ENCODE measurements at places on chromosomes 16 and 17. TPM values are rescaled to one million over a fixed set of nuclear protein-coding genes. Genes with fewer than 3 reads are reported as not detected.

DNA sequence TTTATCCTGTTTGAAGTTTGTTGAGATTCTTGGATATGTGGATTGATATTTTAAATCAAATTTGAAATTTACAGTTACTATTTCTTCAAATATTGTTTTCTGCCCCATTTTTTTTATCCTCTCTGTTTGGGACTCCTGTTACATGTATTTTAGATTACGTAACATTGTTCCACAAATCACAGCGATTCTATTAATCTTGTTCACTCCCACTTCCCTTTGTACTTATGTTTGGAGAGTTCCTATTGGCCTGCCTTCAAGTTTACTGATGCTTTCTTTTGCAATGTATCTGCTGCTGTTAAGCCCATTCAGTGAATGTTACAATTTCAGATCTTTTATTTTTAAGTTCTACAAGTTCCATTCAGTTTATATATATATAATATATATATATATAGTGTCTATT lies 288.3 kb upstream of the TNRC6C start:
- ATAC-seq = no peak

The MT1G gene
- total RNA-seq = 26.3 TPM

GRCh38 chr16:87058728-87059250 lies 258.4 kb downstream of the C16orf95 start:
- ATAC-seq = no peak

- peak; percentile 7 for ATAC-seq
These were observed 114.5 kb upstream of the GSE1 start for GRCh38 chr16:85498607-85499006.

- ATAC-seq = peak; percentile 56
These were observed 4.3 kb downstream of the MYO1C start for GRCh38 chr17:1487939-1488825.

DNA sequence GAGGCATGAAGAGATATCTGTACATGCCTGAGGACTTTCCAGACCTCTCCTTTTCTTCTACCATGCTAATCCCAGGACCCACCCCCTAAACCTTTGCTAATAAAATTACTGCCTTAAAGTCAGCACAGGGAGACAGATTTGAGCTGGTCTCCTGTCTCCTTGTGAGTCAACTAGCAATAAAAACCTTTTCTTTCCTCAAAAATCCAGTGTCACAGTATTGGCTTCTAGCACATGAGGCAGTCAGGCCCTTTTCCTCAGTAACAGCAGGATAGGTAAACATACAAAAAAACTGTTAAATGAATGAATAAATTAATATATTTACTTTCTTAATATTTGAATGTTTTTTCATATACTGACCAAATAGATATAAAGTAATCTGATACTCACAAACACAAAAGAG lies 41.3 kb downstream of the ABCA10 start:
- no peak for ATAC-seq

The GCGR gene
- total RNA-seq = 0.08 TPM

The PYDC1 gene
- total RNA-seq = not detected

DNA sequence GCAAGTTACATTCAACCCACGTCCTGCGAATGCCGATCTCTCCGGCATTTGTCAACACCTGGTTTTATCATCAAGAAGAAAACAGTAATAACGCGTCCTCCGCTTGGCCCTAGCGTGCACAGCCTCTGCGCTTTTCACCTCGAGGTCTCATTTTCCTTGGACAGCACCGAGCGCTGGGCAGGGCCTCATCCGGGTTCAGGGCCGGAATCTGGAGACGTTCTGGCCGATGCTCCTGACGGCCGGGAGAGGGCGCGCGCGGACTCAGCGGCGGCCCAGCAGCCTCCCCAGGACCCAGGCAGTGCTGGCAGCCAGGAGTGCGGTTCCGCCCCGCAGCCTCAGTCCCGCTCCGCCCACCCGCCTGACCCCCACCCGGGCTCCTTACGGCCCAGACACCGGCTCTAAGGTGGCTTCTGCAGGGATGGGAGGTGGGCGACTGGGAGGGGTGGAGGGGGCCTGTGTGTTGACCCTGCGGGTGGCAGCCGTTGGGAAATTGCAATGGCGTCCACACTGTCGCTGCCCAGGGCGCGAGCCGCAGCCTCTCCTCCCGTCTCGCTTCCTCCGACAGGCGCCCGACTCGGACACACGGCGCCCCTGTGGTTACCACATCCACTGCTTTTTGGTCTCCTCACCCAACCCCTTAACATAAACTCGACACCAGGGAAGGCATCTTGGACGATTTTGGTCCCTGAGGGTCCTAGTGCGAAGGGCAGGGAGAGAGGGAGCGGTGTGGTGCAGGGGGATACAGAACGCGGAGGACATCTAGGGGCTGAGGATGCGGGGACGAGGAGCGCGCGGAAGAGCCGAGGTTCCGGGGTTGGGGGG lies 7.4 kb upstream of the FLYWCH1 start:
- ATAC-seq = peak; percentile 55

DNA sequence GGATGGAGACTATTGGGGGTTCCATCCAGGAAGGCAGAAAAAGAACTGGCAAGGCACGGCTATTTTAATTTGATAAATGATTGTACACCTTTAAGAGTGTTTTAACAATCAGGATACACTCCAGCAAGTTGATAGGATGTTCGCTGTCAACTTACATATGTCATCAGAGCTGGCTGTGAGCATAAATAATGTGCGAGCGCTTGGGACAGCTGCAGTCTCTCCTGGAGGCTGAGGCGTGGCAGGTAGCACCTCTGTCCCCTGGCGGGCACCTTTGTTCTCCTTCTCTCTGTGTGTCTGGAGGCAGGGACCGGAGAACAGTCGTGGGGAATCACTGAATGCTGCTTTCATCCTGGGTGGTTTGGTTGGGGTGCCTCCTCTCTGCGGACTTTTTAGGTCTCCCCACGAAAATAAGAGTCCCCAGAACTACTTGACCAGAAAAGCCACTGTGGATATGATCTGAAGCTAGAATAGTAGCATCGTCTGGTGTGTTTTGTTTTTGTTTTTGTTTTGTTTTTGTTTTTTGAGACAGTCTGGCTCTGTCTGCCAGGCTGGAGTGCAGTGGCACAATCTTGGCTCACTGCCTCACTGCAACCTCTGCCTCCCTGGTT lies 9.4 kb downstream of the BAHCC1 start:
- no peak for ATAC-seq

- ATAC-seq = peak; percentile 6
These were observed 1.0 kb downstream of the SRCIN1 start for GRCh38 chr17:38604479-38605403.

The SAMD14 gene
- total RNA-seq = 0.16 TPM

GRCh38 chr16:13108126-13108525 lies 206.7 kb downstream of the SHISA9 start:
- ATAC-seq = no peak

The ITGAL gene
- 2.0 TPM for total RNA-seq

The MEOX1 gene
- 1.2 TPM for total RNA-seq

DNA sequence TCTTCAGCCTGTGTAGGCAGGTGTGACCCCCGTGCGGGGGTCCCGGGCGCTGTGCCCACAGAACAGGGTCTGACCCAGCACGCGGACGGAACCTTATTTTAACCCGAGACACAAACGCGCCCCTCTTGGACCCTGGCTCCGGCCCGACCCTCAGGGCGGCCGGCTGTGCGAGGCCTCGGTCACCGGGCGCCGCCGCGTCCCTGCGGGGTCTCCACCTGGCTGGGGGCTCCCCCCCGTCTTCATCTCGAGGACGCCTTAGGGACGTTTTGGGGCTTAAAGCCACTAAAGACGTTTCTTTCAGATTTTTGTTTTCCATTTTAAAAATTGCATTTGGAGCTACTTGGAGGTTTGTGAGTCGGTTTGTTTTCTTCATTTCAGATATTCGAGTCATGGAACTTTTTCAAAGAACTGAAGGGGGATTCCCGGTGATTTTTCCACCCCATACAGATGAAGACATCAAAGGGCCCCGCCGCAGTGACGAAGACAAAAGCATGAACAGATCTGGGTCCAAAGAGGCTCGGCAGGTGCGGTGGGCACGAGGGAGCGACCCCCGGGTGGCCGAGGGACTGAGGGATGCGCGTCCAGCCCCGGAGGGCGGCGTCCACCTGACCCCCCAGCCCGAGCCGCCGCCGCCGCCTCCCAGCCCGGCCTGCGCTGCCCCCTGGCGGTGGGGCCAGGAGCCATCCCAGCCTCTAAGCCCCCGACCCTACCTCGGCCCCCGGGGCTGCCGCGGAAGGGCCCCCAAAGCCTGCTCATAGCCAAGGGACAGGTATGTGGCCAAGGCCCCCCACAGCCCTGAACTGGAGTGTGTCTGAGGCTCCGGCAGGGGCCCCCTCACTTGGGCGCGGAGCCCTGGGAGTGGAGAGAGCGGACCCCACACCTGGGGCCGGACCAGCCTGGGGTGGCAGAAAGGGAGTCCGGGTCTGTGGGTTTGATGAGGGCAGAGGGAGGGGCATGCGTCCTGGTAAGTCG lies 3.8 kb upstream of the CD7 start:
- peak; percentile 35 for ATAC-seq

The NUP85 gene
- 43.0 TPM for total RNA-seq

GRCh38 chr17:28334666-28335200 lies 539 bp downstream of the IFT20 start:
- no peak for ATAC-seq

DNA sequence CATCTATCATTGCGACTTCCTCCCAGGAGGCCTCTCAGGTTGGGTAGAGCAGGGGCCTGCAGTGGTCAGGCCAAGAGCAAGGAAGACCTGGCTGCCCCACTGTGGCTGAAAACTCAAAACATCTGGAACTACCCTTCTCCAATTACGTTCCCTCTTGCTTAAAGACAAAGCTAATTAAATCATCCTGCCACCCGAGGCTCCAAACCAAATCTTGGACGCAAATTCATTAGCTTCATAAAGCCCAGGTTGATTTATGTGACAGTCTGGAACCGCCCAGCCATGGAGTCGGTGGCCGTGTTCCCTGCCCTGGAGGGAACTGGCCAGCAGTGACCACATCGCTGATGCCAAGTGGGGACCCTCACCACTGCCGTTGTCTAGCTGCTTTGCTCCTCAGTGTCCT lies 21.4 kb downstream of the GRIN2C start:
- no peak for ATAC-seq

- ATAC-seq = no peak
These were observed 108.9 kb upstream of the CIBAR2 start for GRCh38 chr16:85220964-85221731.

The TMEM235 gene
- total RNA-seq = not detected

- ATAC-seq = no peak
These were observed 54.6 kb upstream of the DOC2B start for GRCh38 chr17:235831-236640.

The KRT24 gene
- 10.0 TPM for total RNA-seq

DNA sequence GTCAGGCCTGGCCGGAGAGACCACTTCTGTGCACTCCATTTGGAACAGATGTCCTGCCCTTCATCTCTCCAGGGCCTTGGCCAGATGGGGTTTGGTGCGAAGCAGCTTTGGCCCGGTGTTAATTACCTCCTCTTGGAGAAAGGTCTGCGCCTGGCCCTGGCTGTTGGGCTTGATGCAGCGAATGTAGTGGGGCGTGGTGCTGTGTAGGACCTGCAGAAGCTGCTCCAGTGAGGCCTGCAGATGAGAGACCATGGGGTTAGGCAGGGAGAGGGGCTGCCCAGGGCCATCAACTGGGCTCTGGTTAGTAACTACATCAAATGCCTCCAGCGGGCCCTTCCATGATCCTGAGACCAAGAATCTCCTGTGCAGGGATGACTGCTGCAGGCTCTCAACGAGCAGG lies 18.7 kb downstream of the ZNHIT3 start:
- no peak for ATAC-seq

DNA sequence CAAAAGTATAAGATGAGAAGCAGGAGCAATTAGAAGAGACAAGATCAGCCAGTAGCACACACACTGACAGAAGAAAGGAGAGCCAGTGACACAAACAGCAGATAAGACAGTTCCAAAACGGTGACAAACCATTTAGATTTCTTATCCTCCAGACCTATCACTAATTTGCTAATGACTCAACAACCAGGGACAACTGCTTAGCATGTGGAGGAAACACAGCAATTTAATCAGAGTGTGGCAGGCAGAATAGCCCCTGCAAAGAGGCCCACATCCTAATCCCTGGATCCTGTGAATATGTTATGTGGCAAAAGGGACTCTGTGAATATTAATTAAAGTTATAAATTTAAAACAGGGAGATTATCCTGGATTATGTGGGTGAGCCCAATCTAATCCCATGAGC lies 81.1 kb downstream of the CACNG1 start:
- no peak for ATAC-seq

- no peak for ATAC-seq
These were observed 185.1 kb downstream of the KATNIP start for GRCh38 chr16:27735031-27735430.

The NKD1 gene
- 1.9 TPM for total RNA-seq

GRCh38 chr17:49969795-49970389 lies 902 bp downstream of the DLX4 start:
- ATAC-seq = no peak

DNA sequence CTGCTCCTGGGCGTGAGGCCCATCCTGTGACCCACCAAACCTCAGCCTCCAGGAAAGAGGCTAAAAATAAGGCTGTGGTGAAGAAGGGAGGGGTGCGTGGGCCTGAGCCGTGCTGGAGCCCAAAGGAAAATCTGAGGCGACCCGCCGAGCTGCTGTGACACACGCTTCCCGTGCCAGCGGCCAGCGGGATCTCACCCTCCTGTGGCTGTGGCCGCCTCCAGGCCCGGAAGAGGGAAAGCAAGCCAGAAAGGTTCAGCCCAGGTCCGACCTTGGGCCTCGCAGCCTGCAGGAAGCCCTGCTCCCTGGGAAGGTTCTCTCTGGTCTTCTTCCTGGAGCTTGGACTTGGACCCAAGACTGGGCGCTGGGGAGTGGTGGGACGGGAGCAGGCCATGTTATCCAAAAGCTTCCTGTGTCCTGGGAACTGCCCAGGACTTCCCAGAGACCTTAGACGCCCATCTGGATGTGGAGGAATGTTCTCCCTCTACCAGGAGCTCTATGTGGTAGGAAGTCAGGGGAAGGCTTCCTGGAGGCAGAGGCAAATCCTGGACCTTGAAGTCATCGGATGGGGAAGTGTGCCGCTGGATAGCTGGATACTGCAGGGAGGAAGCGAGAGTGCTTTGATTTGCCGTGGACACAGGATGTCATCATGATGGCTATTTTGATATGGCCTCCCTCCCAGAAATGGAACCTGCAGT lies 11.4 kb downstream of the SPNS2 start:
- ATAC-seq = no peak

GRCh38 chr16:4676831-4677230 lies 16.5 kb upstream of the NUDT16L1 start:
- no peak for ATAC-seq

DNA sequence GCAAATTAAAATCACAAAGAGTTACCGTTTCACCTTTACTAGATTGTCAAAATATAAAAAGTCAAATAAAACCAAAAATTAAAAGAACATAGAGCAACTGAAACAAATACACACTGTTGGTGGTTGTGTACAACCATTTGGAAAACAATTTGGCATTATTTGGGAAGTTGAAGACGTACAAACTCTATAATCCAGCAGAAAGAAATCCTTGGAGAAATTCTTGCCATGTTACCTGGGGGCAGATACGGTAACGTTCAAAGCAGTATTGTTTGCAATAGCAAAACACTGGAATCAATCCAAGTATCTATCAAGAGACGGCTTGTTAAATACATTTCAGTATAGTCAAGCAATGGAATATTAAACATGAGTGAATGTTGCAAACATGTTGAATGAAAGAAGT lies 56.7 kb downstream of the TBX4 start:
- ATAC-seq = no peak

The EMC6 gene
- 35.0 TPM for total RNA-seq

The HLF gene
- 10.8 TPM for total RNA-seq

- ATAC-seq = no peak
These were observed 23.9 kb upstream of the NLK start for GRCh38 chr17:28018439-28019070.

- no peak for ATAC-seq
These were observed 2.4 kb upstream of the TBX2 start for GRCh38 chr17:61397086-61397842.

Measured in esophagus mucosa (tissue), 1 donor.